ENCODE measurements at places on chromosomes 11 and 22.
A peak's percentile ranks its signal among the peaks of the same experiment; 100 is the strongest.

- DNase-seq: no peak
These were observed 8.6 kb downstream of the TAB1 start for GRCh38 chr22:39408173-39408572.

DNA sequence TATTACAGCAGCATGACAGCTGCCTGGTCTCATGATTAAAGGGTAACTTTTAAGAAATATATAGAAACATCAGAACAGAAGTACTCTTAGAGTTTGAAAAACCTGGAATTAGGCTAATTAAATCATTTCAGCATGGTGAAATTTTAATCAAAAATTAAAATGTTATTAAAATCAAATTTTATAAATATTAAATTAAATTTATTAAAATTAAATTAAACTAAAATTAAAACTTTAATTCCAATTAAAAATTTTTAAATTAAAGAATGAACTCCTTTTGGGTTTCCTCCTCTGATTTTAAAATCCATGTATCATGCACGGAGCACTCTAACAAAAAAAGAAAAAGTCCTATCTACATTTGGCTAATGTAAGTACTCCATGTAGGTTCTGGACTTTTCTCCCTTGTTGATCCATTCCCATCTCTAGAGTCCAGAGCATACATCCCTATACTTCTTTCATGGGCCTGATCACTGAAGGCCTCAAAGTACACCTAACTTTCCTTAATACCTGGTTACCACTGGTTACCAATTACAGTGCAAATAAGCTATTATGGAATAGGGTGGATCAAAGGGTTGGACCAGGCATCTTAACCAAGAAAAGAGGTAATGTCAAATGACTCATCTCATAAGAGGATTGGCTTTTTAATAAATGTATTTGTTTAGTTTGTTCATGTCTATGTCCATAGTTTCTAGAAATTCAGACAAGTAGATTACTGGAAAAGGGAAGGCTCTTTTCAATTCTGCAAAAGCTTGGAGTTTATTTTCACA is 48.4 kb upstream of the MUC15 start:
- no peak for DNase-seq

DNA sequence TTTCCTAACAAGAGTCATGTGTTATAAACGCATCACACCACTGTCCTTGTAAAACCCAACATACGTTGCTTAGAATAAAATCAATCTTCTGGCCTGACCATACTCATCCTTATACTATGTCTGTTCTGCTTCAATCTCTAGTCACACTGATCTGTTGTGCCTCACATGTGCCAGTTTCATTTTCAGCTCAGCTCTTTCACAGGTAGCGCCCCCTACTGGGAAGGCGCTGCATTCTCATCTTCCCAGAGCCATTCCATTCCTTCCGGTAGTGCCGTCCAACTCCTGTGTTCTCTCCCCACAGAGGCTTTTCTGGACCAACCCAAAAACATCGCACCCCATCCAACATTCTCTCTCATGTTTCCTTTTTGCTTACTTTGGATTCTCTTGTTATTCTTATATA is 22.2 kb downstream of the CASP5 start:
- no peak for DNase-seq

GRCh38 chr22:38966380-38966702 is 8.9 kb downstream of the APOBEC3A start:
- no peak for DNase-seq

DNA sequence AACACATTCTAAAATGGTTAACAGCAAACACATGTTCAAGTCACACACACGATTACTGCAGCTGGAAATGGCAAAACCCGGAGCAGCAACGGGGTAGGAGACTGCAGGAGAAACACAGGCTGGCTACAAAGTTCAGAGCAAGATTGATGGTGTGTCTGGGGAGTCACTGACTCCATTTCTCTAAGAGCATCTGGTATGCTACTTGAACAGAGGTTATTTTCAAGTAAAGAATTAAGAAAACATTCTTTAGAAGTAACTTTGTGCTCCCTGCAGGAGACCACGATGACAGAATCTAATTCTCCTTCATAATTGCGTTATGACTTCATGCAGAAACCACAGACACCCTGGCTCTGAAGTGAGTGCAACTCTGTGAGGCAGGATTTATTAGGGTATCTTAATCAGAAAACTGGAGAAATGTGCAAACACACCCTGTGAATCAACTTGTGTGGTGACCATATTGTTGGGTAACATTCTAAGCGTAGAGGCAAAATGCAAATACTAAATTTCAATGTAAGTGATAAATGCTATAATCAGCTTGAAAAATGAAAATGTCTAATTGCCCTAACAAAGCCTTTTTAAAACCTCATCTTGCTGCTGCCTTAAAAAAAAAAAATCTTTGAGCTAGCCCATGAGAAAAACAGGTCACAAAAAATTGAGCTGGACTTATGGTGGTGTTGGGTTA is 303.0 kb downstream of the CADM1 start:
- peak; percentile 91 for DNase-seq

- no peak for DNase-seq
These were observed 4.9 kb downstream of the CACNA1I start for GRCh38 chr22:39575552-39575825.

- peak; percentile 88 for DNase-seq
These were observed 45.7 kb downstream of the TRIOBP start for GRCh38 chr22:37742376-37743171.

- DNase-seq: no peak
These were observed 88.5 kb upstream of the CSNK2A3 start for GRCh38 chr11:11441516-11441915.

GRCh38 chr11:114857281-114857680 is 179.0 kb downstream of the NXPE2 start:
- no peak for DNase-seq

DNA sequence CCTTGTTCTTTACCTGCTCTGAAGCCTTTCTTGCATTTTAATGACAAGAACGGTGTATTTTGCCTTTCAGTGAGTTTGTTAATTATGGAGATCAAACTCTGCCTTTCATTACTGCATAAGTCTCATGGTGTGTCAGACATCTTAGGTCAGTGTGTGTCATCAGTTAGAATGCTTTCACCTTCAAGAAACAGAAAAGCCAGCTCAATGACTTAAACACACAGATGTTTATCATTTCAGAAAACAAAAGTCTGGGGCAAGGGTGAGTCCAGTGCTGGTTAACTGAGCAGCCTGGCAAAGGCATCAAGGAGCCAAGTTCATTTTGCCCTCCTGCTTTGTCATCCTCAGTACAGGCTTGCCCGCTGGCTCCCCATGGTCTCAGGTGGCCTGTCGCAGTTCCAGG is 54.5 kb downstream of the PACS1 start:
- no peak for DNase-seq

DNA sequence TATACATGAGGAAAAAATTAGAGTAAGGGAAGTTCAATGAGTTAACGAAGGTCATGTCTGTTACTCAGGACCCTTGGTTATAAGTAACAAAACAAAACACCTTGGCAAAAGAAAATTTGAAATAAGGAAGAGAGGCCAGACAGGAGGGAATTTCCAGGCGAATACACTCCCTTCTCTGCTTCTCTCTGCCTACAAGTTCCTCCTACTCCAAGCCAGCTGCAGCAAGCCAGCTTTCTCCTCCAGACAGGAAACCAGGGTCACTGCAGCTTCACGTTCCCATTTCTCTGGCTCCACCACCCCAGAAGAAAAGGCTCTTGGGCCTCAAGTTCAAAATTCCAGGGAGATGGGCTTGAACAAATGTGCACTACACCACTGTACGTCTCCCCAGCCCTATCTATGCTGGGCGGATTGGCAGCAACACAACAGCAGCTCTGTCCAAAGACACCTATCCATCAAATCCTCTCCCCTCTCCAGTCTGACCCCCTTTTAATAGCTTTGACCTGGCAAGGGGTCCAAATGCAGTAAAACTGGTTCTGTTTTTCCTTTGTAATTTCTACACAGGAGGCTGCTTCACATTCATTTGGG is 27.7 kb downstream of the SMCO4 start:
- no peak for DNase-seq

DNA sequence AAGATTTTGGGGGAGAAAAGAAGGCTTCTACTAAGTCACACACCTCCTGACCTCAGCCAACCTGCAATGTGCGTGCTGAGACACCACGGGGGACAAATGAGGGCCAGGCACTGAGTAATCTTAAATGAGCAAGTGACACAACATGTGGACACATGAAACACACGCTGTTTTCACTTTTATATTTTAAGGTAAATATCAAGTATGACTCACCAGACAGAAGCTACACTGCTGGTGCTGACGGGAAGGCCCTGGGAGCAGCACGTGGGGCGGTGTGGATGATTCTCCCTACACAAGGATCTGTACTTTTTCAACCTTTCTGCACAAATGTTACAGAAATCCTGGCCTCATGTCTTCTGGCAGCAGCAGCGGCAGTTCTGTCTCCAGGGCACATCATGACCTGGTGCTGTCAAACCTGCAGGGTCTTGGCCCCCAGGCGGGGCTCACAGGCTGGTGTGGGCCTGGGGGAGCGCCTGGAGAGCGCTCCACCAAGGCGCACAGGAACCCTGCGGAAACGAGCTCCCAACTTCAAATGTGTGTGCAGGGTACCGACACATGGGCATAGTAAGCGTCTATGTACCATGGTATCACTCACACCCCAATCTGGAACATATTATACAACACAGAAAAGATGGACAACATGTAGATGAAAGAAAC is 61.7 kb downstream of the DGCR2 start:
- DNase-seq: peak; percentile 17

DNA sequence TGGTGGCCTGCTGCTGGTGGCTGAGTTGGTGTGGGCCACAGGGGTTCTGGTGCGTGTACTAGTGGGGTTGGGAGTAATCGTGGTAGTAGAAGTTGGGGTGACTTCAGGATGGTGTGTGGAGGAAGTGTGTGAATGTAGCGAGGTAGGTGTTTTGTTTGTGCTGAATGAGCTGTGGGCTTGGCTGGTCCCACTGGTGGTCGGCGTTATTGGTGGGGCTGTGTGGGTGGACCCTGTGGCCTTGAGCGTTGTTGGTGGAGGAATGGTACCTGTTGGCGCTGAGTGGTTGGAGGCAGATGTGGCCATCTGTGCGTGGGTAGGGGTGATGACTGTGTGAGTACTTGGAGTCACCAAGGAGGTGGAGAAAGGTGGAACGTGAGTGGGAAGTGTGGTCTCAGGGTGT is 18.4 kb downstream of the MUC6 start:
- DNase-seq: no peak

DNA sequence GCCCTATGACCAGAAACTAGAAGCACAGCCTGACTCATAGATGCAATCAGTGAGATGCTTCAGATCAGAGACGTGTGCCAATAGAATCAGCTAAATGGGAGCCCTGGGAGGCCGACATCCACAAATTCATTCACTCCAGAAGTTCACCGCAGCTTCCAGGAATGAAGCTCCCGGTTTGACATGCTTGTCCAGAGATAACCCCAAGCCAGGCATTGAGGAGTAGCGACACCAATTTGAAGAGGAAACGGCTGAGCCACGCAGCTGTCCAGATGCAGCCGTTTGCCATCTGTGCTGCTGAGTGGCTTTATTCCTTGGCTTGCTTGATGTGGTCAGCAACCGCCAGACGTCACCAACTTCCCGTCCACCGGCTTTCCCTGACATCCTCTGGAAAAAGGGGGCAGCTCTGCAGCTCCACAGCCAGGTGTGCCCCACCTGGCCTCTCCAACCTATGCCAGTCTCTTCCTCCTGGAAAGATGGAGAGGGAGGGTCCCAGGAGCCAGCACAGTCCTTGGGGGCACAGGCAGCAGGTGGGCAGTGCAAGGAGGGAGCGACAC is 123.9 kb upstream of the OPCML start:
- no peak for DNase-seq

- DNase-seq: no peak
These were observed 22.4 kb downstream of the CAPN1 start for GRCh38 chr11:65204143-65204542.

DNA sequence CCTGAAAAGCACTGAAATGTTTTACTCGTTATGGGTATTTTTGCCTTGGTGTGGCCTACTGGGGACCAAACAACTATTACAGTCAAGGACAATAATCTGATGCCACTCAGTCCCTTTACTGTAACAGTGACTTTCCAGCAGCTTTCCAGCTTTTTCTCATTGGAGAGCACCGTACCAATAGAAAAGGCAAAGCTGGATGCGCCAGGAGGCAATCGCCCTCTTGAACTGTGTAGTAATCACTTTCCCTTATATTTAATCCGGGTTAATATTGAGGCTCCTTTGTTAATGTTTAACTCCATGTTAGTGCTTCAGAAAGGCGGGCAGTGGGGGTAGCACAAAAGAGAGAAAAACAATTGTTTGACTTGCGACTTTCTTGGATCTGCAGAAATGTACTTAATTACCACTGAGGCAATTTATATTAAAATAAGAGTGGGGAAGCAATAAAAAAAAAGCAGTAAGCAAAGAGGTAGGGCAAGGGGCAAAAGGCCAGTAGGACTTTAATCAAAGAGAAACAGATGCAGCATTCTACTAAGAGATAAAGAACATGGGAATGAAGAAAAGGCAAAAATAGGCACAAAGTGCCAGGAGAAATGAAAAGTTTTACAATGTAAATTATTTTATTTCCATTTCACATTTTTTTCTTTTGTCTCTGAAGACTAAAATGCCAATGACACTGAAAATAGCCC is 81.6 kb downstream of the LRRC4C start:
- no peak for DNase-seq

DNA sequence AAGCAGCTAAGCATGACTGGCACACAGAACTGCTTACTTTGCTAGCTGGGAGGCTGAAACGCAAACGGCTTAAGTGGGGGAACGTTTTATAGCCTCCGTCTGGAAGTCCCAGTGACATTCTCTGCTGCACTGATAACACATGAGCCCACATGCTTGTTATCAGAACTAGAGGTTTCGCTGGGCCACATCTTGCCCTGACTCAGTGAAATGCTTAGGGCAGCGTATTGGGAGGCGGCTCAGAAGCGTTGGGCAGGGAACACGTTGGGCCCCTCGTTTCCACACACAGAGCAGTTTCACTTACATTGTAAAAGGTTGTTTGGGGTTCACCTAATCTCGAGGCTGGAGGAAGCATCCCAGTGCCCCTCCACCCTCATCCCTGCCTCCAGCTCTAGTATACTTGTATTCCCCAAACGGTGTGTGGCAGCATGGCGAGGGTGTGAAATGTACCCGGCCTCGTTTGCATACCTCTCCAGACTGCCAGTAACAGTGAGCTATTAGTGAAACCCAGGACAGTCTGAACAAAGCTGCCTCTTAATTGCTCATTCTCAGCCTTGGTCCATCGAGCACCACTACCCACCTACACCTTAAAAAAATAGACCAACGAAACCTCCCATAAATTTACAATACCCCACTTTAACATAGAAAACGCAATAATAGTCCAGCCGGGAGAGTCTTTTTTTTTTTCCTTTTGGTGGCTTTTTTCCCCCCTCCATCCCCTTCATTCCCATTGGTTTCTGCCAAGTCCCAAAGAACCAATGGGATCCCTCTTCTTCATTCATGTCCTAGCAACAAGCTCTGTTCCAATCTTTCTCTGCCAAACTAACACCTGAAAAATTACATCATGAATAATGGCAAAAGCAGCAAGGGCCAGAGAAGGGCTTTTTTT is 218.8 kb upstream of the SORL1-AS1 start:
- DNase-seq: no peak

DNA sequence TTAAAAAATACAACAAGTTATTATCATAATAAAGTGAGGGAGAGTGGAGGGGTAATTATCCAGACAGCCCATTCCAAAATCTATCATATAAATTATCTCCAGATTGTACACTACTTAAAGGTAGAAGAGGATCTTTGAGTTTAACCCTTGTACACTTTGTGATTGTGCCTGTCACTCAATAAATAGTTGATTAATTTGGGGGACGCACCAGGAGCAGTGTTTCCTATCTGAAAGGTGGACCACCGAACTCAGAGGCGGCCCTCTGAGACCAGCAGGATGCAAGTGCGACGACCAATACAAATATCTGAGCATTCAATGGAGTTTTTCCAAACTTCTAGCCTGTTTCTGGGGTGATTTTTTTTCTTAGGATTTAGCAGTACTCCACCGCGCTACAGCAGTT is 1.1 kb upstream of the CECR2 start:
- DNase-seq: no peak
